RCC 7860 (cell line): ENCODE measurements at places on chromosomes 2 and 18.

DNA sequence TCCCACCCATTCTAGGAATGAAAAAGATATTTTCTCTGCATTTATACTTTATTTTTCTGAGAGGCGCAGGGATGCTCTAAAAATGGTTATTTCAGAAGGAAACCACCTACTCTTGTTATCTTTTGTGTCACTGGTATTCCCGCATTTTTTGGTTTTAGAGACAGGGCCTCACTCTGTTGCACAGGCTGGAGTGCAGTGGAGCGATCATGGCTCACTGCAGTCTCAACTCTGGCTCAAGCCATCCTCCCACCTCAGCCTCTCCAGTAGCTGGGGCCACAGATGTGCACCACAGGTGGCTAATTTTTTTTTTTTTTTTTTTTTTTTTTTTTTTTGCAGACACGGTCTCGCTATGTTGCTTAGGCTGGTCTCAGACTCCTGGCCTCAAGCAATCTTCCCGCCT lies 135.9 kb downstream of the NCK2 start:
- no peak for DNase-seq

DNA sequence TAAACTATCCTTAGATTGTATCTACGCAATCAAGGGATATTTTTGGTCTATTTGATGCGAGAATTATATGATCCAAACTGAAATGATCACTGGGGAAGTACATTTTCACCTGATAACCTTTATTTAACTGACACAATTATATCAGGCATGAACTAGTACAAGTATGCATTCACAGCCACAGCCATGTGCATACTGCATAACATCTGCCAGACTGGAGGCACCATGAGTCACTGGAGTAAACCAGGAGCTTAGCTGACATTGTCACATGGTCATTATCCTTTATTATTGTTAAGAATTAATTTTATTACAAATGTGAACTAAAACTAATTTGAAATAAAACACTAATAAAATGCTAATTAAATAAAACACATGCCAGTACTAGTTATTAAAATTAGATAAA lies 1127.1 kb downstream of the DPP10 start:
- DNase-seq, result no peak

- DNase-seq, result no peak
Observed at GRCh38 chr2:55422876-55423665, 3.4 kb upstream of the CCDC88A start.

- no peak for DNase-seq
Observed at GRCh38 chr18:35276267-35276666, 13.8 kb downstream of the ZSCAN30 start.

DNA sequence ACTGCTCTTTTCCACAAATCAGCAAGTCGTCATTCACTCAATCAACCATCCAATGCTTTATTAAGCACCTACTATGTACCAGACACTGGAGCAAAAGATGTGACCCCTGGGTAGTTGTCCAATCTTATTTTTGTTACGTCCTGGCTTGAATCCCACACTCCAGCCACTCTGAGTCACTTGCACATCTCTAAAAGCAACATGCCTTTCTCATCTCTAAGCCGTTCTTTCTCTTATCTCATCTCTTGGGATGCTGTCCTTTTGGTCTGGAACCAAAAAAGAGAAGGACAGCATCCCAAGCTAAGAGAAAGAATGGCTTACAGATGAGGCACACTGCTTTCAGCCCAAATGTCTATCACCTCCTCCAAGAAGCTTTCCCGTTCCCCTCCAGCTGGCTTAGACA lies 58.8 kb downstream of the RNF152 start:
- no peak for DNase-seq
